ENCODE measurements at places on chromosomes 1 and 21.

DNA sequence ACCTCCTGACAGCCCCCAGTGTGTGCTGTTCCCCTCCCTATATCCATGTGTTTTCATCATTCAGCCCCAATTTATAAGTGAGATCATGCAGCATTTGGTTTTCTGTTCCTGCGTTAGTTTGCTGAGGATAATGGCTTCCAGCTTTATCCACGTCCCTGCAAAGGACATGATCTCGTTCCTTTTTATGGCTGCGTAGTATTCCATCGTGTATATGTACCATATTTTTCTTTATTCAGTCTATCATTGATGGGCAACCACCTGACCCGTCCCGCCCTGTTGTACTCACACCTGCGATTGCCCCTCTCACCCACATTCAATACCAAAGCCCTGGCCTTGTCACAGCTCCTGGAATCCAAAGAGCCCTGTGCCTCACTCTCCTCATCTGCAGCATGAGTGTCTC lies 6.2 kb upstream of the ZNF670 start:
- no peak for DNase-seq

DNA sequence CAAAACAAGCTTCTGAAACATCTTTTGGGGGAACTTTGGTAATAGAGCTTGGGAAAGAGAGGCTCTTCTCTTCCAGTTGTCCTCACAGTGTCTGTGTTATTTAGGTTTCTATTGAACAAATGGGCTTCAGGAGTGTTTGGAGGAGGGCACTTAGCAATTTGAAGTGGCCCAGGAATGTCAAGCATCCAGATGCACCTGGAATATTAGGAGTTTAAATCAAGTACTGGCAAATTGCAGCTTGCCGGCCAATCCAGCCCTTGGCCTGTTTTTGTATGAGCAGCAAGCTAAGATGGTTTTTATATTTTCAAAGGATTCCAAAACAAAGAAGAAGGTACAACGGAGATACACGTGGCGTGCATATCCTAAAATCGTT lies 94.7 kb downstream of the CCDC185 start:
- DNase-seq: no peak

DNA sequence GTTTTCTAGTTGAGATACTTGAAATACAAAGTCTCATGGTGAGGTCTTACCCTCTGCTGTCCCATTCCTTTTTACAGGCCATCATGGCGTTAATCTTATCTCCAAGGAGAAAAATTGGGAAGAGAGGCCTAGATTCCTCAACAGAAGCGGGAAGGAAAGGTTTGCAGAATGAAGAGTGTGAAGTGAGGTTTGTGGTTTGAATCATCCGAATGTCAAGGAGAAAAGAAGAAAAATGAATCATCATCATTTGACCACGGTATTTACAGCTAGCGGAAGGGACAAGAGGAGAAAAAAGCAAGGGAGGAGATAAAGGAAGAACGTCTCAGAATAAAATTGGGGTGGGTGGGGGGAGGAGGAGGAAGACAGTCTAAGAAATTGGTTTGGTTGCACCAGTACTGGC lies 935 bp upstream of the COG2 start:
- no peak for DNase-seq

DNA sequence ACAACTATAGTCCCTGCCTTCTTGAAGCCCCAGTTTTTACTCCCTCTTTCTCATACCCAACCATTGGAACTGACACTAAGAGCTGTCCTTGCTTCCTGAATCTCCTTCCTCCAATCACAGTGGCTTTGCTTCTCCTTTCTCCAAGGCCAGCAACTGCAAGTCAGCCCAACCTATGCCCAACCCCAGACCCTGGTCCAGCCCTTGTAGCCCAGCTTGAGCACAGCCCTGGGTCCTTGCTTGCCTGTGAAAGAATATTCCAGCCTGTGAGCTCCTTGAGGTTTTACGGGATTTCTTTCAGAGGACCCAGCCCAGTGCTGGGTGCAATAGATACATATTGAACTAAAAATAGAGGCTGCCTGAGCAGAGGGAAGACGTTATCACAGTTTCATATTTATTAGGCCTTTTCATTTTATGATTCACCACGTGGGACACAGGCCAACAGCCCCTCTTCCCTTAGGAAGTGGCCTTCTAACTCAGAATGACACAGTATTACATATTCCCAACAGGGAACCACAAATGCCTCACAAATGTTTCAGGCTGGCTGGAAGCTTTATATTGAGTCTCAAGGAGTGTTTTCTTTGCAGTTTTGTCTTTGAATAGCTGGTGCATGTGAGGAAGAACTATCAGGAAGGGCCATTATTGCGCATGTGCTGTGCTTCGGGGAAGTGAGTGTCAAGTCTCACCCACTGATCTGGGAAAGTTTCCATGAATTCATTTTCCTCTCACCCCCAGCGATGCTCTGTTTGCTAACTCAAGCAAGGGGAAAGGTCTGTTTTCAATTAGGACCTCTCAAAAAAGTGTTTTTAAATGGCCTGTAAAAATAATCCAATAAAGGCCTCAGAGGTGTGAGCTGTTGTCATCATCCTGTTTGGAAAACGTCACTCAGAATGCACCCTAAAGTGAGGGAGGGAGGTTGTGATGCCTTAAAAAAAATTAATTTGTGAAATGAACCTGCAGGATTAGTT lies 92.3 kb upstream of the NFIA start:
- no peak for DNase-seq

DNA sequence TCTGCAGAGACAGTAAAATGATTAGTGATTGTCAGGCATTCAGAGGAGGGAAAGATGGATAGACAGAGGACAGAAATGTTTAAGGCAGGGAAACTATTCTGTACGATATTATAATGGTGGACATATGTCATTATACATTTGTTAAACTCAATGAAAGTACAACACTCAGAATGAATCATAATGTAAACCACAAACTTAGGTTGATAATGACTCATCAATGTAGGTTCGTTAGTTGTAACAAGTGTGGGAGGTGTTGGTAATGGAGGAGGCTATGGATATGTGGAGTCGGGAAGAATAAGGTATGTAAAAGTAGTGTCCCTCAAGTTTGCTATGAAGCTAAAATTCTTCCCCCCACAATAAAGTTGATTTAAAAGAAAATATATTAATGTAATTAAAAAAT lies 455.0 kb downstream of the BRINP3 start:
- DNase-seq: peak; percentile 8

GRCh38 chr1:209029737-209030136 lies 553.8 kb upstream of the CAMK1G start:
- no peak for DNase-seq

DNA sequence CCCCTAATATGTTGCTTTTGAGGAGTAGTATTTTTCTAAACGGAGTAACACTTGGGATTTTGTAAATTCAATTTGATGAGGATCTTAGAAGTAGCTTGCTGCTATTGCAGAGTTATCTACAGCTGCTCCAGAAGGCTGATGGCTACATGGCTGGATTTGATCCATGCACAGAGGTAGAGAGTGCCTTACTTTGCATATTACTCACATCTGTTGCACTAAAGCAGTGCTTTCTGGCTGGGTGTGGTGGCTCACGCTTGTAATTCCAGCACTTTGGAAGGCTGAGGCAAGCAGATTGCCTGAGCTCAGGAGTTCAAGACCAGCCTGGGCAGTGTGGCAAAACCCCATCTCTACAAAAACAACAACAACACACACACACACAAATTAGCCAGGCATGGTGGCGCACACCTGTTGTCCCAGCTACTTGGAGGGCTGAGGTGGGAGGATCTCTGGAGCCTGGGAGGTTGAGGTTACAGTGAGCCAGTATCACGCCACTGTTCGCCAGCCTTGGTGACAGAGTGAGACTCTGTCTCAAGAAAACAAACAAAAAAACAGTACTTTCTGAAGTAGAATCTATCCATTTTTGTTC lies 24.6 kb downstream of the RALGPS2 start:
- no peak for DNase-seq

DNA sequence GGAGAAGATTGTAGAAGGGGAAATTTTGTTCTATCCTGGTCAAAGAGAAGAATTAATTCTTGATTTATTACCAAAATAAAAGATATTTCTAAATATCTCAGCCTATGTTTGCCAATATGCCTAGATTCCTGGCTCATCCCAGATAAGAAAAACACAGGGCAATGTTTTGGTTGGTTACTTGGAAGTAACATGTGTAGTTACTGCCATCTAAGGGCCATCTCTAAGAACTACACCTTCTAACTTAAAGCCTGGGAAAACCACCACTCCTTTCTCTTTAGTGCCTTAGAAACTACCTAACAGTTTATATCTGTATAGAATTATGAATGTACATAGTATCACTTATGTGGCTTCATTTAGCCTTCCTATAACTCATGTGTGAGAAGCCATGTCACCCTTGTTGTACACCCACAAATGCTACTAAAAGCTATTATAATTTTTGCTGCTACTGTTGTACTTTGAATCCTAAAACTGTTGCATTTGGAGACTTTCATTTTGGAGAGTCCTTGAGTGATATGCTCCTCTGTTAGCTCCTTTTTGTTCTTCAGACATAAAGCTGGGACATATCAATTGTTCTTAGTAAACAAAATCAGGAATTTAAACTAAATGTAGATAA lies 4.5 kb downstream of the AIM2 start:
- DNase-seq: peak; percentile 54

- no peak for DNase-seq
Observed at GRCh38 chr1:116693759-116694480, 26.4 kb upstream of the IGSF3 start.

GRCh38 chr1:21821385-21822019 lies 9.4 kb downstream of the LDLRAD2 start:
- no peak for DNase-seq

DNA sequence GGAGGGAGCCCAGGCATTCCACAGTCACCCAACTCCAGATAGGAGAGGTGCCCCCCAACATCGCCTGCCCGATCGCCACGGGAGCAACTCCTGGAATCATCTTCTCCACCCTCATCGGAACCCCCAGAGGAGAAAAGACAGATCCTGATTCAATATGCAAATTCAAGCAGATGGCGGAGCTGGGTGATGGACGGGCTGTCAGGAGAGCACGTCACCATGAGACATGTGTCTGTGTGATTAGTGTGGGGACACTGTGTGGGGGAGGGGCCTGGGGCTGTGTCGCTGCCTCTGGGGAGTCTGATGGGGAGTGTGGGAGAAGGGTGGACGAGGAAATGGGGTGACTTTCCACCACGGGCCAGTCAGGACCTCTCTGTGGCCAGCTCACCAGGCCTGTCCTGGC lies 90.2 kb upstream of the CSF3R start:
- DNase-seq: no peak

- no peak for DNase-seq
Observed at GRCh38 chr1:198042168-198042567, 114.6 kb upstream of the NEK7 start.

DNA sequence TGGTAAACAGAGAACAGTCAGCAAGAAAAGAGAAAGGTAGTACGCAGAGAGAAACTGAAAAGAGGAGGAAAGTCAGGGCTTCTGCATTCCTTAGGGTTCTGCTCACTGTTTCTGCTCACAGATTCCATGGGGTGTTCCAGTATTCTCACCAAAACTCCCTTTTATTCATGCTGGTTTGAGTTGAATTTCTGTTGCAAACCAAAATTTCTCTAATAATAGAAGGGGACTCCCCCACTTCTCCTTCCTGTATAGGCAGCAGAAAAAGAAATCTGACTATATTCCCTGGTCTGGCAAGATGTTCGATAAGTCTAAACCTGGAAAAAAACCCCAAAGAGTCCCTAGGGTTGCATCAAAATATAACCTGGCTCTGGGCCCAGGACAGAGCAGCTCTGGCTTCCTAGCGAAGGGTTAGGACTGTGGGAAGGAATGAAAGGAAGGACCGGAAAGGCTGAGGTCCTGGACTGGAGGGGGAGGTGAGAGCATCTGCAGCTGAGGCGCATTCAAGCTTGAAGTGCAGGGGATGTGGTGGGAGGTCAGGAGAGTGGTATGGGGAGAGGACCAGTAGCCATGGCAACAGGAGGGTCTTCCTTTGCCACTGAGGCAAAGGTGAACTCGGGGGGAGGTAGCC lies 18.8 kb upstream of the RGS16 start:
- no peak for DNase-seq

- no peak for DNase-seq
Observed at GRCh38 chr1:245751116-245751515, 596.3 kb downstream of the KIF26B start.

DNA sequence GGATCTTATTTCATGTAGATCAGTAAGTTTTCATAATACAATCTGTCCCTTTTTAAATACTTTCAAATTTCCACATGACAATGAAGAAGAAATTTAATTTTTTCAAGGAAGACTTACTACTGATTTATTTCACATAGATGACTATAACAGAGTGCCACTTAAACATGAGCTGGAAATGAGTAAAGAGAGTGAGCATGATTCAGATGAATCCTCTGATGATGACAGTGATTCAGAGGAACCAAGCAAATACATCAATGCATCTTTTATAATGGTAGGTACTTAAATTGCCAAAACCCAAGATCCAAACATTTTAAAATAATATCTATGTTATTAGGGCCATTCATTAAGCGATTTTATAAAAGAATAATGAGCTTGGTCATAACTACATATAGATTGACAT lies 110.4 kb downstream of the PTPRC start:
- no peak for DNase-seq

GRCh38 chr1:2465371-2466269 lies 10.5 kb upstream of the PLCH2 start:
- no peak for DNase-seq

GRCh38 chr1:65762081-65762862 lies 30.4 kb upstream of the PDE4B start:
- DNase-seq: no peak

- DNase-seq: no peak
Observed at GRCh38 chr1:200401708-200402107, 8.1 kb downstream of the ZNF281 start.

Data from HTR-8/SVneo (cell line).